Activated CD4-positive, alpha-beta T cell treated with anti-CD3 and anti-CD28 coated beads, Interleukin-2, amount 50 U/mL, for 48 hours (primary cell): ENCODE measurements at places on chromosomes 4 and X.

- DNase-seq = no peak
Measured at GRCh38 chr4:114811564-114812301, 213.1 kb downstream of the UGT8 start.

- DNase-seq = no peak
Measured at GRCh38 chr4:78568640-78569305, 17.2 kb downstream of the ANXA3 start.

GRCh38 chr4:25346913-25347312, 30.1 kb upstream of the ANAPC4 start:
- no peak for DNase-seq

- DNase-seq = no peak
Measured at GRCh38 chr4:134018846-134019245, 182.7 kb downstream of the PABPC4L start.

GRCh38 chr4:116811730-116812129, 273.6 kb downstream of the TRAM1L1 start:
- no peak for DNase-seq
